Activated CD4-positive, alpha-beta T cell treated with anti-CD3 and anti-CD28 coated beads for 36 hours (primary cell): ENCODE measurements at places on chromosomes 12 and 14. TPM values are rescaled to one million over a fixed set of nuclear protein-coding genes. Genes with fewer than 3 reads are reported as not detected.

DNA sequence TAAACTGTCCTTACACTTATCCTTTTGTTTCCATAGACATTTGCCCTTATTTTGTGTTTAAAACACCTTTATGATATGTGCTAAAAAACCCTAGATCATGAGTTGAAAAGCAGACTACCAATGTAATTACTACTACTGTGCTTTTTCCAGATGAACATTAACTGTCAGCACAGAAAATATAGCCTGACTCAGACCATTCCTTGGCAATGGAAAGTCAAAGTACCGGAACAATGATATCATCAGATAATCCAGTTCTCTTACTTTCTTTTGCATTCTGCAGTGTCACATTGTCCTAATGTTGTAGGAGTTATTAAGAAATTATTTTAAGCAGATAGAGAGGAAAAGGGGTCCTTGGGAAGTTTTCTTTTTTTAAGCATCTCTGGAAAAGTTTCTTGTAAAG is 1189.0 kb upstream of the FLRT2 start:
- no peak for DNase-seq

DNA sequence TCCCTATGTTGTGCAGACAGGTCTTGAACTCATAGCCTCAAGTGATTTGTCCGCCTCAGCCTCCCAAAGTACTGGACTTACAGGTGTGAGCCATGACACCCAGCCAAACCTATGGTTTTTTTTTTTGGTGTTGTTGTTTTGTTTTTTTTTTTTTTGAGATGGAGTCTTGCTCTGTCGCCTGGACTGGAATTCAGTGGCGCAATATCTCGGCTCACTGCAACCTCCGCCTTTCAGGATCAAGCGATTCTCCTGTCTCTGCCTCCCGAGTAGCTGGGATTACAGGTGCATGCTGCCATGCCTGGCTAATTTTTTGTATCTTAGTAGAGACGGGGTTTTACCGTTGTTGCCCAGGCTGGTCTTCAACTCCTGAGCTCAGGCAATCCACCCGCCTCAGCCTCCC is 11.3 kb upstream of the RCOR1 start:
- DNase-seq: no peak

DNA sequence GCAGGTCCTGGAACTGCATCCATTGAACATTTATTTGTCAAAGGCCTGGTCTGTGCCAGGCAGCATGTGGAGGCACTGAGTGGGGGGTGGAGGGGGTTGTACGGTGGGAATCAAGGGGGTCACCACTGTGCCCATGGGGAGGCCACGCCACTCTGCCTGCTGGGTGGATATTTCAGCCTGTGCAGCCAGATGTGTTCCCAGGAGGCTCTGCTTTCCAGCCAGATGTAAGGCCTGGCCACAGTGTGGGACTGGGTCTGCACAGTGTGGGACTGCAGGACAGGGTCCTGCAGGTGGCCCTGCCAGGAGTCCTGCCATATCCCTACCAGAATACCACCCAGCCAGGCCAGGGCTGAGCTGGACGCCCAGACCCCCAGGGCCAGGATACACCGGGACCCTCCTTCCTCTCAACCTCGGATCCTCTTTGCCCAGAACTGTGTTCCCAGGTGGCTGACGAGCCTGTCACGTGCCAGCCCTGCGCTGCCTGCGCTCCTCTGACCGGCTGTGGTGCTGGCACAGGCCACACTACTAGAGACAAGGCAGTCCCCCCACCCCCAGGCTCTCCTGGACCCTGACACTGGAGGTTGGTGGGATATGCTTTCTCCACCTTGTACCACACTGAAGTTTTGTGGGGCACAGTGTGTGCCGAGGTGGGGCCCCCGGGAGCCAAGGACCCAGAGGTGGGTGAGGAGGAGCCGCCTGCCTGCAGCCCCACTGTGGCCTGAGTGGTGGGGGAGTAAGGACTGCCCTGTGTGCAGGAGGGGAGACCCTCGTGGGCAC is 17.5 kb downstream of the XRCC3 start:
- DNase-seq: no peak

The PMCH gene
- 0.57 TPM for total RNA-seq
